ENCODE measurements at places on chromosomes 3 and 15.
A peak's percentile ranks its signal among the peaks of the same experiment; 100 is the strongest.

DNA sequence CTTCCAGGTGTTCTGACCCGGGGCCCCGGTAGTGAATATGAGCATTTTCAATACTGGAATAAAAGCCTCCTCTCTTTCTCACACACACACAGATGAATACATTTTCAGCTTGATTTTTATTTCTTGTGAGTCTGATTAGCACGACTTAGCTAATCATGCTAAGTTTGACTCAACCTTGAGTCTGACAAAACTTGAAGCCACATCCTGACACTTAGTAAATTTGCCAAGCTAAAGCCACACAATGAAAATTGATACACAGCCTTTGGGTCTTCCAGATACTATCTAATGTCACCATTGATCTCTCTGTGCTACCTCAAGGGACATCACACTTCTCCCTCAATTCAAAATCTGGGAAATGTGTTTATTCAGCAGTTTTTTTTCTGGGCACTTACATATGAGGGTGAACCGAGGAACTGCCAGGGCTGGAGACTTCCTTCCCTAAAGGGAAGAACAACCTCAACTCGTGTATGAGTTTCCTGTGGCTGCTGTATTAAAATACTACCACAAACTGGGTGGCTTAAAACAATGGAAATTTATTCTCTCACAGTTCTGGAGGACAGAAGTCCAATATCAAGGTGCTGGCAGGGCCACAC, 18.6 kb downstream of the TMEM266 start:
- DNase-seq, result no peak

DNA sequence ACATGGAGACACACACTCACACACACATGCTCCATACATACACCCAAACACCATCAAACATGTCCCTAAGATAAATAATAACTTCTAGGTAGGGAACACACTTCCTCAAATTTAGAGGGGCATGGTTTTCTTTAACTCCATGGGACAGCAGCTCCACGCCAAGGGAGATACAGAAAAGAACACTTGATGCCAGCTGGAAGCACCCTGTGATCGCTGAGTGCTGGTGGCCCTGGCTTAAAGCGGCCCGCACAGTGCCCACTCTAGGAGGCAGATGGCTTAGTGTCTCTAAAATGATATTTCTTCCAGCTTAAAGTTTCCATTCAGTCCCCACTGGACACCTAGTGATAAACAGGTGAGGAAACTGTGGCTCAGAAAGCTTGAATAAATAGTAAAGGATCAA, 232.9 kb downstream of the UACA start:
- no peak for DNase-seq

GRCh38 chr3:88460369-88460768, 310.6 kb downstream of the C3orf38 start:
- no peak for DNase-seq

GRCh38 chr3:158333736-158334135, 223.8 kb downstream of the RSRC1 start:
- DNase-seq, result no peak

- DNase-seq, result no peak
Observed at GRCh38 chr3:23752126-23752525, 53.6 kb upstream of the UBE2E1 start.

DNA sequence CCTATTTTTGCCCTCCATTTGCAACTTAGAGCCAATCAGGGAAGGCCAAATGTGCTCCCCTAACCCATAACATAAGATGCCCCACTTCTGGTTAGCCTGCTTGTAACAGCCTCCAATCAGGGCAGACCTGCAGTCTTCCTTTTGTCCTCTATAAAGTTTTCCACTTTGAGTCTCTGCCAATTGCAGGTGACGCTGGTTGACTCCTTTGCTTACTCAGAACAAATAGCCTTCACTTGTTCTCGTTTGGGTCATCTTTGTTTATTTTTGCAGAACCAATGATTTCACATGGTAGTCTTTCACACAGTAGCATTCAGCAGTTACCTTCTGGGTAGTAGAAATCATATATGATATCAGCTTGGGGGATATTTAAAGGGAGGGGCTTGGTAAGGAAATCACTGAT, 225.6 kb downstream of the MINAR1 start:
- DNase-seq, result no peak

GRCh38 chr3:18099611-18100010, 325.5 kb downstream of the SATB1 start:
- no peak for DNase-seq

GRCh38 chr3:182920515-182921084, 59.7 kb downstream of the DCUN1D1 start:
- no peak for DNase-seq

DNA sequence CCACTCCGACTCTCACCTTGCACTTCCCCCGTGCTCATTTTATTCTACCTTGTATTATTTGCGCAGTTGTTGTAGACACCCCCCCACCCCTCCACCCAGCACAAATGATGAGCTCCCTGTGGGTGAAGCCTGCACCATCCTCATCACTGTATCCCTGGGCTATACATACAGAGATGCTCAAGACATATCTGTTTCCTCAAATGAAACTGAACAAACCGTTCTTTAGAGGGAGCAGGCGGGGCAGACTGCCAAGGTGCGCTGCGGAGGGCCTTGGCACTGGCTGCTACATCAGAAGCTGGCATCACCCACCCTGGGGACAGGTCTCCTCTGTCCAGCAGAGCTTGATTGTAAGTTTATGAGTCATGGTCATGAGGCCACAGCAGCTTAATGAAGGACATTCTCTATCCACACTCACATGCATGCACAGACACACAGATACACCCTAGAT, 29.0 kb downstream of the ADCY5 start:
- peak; percentile 77 for DNase-seq

DNA sequence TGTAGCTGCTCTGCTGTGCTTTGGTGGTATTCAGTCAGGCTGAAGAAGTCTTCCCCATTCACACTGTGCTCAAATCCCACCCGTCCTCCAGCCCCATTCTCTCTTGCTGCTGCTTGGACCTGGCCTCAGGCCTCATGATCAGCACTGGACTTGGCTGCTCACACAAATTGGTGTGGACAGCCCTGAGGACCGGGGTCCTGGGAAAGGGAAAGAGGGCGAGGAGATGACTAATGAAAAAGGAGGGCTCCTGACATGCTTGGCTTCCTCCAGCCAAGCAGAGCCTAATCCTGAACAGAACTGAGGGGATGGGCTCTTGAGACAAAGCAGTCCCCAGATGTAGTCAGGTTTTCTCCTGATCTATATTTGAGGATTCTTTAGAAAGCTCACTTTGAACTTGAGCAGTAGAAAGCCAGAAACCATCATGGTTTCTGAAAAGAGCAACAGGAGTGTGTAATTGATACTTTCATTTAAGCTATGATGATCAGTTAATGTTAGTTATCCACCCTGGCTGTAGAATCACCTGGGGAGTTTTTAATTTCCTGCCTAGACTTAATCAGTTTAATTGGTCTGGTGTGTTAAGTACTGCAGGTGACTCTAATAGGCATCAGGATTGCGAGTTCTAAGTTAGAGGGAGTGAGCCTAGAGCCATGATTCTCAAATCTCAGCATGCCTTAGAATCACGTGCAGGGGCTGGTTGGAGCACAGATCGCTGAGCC, 79.4 kb upstream of the THBS1 start:
- DNase-seq, result no peak

DNA sequence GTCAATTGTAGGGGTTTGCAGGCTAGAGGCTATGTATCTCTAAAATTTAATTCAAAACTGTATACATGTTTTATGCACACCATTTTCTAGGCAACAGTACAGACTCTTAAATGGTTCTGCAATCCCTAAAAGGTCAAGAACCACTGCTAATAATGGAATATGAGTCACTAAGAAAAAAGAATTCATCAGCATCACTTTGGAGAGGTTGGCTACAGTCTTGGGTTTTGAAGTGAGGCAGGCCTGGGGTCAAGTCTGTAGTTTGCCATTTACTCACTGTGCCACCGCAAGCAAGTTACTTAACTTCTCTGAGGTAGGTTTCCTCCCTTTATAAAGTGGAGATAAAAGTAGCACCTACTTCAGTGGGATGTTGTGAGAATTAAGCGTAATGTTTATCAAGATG, 33.7 kb downstream of the THRB start:
- DNase-seq, result no peak

DNA sequence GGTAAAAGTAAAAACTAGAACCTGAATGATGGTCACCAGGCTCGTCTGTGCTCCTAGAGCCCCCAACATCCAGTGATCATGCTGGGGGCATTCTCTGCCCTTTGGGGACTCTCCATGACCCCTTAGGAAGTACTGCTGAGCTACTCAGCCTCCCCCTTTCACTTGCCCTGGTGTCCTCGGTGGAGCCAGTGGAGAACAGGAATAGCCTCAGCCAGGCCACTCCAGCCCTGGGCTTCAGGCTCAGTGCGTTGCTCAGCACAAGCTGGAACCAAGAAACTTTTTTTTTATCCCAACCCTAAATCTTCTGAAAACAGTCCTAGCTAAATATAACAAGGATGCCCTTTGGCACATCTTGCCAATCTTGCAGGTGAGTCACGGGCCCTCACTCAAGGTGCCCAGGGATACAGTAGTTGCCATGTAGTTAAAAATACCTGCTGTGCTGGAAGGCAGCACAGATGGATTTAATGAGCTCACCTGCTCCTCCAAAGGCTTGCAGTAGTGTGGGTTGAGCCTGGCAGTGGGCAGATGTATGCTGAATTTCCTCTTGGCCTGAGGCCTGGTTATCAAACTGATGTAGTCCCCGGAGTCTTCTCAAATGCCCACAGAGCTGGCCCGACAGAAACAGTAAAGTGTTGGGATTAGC, 46.9 kb upstream of the TMEM158 start:
- DNase-seq, result no peak

- DNase-seq, result no peak
Observed at GRCh38 chr15:59191855-59192237, 14.8 kb upstream of the LDHAL6B start.

DNA sequence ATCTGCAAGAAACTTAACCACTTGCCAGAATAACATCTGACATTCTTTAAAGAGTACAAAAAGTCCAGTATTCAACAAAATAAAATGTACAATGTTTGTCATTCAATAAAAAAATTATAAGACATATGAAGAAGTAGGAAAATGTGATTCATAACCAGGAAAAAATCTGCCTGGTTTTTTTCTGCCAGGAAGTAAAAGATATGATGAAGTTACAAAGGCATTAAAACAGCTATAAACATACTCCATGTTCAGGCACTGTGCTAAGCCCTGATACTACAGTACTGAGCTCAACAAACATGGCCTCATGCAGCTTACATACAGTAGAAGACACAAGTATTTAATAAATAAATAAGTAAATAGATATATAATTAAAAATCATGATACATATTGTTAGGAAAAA, 178.4 kb upstream of the STT3B start:
- no peak for DNase-seq

DNA sequence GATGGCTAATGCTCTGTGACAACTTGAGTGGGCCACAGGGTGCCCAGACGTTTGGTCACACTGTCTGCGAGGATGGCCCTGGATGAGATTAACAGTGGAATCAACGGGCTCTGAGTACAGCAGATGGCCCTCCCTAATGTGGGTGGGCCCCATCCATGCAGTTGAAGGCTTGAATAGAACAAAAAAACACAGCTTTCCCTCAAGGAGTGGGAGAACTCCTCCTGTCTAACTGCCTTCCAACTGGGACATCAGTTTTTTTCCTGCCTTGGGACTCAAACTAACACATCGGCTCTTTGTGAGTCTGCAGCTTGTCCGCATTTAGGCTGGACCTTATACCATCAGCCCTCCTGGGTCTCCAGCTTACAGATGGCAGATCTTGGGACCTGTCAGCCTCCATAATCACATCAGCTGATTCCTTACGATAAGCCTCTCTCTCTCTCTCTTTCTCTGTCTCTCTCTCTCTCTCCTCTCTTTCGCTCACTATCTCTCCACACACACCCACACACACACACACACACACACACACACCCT, 20.8 kb downstream of the FAM174B start:
- DNase-seq, result no peak

GRCh38 chr15:100093211-100094126, 248.3 kb downstream of the ADAMTS17 start:
- DNase-seq, result no peak

- DNase-seq, result no peak
Observed at GRCh38 chr3:140834266-140835037, 107.2 kb upstream of the SLC25A36 start.

DNA sequence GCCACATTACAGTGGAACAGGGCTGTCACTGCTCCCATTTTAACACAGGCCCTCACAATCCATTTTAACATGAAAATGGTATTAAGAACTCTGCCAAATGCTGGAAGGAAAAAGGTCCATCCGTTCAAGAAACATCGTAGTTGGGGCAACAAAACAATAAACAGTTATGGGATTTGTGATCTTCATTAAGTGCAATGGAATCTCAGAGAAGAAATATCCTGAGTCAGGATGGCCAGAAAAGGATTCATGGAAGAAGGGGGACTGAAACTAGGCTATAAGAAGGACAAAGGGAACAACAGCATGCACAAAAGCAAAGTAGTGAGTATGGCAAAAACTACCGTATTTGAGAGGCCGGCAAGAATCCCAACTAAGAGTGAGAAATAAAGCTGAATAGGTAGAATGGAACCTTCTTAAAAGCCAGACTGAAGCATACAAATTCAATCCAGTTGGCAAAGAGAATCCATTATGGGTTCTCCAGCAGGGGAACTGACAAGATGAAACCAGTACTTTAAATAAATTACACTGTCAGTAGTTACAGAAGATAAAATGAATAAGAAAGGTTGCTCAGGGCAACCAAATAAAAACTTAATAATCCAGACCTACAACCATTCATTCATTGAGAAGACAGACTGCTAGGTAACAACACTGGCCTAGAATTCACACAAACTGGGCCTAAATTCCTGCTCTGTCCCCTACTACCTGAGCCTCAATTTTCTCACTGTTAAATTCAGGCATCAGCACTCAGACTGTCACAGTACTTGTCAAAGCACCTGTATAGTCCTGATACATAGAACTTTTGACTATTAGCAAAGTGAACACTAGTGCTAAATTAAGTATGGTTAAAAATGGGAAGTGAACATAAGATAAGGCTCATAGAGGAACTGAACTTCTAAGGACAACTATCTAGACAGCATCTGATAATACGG, 6.3 kb downstream of the TBL1XR1 start:
- DNase-seq, result no peak

DNA sequence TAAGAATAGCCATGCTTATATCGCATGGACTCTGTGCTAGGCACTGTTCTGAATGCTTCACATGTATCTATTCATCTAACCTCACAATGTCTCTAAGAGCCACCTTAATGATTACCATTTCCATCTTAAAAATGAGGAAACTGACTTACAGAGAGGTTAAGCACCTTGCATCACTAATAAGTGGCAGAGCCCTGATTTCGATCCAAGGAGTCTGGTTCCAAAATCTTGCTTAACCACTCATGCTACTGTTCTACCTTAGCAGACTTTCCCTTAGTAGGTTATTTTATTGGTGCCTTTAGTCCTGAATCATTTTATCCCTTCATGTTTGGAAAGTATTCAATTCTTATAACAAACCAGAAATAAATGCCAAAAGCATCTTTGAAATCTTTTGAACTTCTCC, 89.2 kb upstream of the DCBLD2 start:
- DNase-seq, result no peak

Measured in left ventricle myocardium inferior (tissue), 1 donor.